ENCODE measurements at places on chromosomes 1 and 21.

DNA sequence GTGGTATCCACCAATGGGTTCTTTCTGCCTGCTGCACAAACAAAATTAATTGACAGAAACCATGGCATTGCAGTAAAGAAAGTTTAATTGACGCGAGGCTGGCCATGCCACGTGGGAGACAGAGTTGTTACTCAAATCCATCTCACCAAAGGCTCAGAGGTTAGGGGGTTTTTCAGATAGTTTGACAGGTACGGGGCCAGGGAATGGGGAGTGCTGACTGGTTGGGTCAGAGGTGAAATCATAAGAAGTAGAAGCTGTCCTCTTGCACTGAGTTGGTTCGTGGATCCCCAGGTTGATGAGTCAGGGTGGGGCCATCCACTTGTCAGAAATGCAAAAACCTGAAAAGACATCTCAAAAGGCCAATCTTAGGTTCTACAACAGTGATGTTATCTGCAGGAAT, 941 bp upstream of the TBCE start:
- DNase-seq, result no peak

- DNase-seq, result no peak
Observed at GRCh38 chr1:44261171-44261817, 48.0 kb downstream of the DMAP1 start.

- no peak for DNase-seq
Observed at GRCh38 chr21:28325618-28326017, 667.1 kb downstream of the LTN1 start.

DNA sequence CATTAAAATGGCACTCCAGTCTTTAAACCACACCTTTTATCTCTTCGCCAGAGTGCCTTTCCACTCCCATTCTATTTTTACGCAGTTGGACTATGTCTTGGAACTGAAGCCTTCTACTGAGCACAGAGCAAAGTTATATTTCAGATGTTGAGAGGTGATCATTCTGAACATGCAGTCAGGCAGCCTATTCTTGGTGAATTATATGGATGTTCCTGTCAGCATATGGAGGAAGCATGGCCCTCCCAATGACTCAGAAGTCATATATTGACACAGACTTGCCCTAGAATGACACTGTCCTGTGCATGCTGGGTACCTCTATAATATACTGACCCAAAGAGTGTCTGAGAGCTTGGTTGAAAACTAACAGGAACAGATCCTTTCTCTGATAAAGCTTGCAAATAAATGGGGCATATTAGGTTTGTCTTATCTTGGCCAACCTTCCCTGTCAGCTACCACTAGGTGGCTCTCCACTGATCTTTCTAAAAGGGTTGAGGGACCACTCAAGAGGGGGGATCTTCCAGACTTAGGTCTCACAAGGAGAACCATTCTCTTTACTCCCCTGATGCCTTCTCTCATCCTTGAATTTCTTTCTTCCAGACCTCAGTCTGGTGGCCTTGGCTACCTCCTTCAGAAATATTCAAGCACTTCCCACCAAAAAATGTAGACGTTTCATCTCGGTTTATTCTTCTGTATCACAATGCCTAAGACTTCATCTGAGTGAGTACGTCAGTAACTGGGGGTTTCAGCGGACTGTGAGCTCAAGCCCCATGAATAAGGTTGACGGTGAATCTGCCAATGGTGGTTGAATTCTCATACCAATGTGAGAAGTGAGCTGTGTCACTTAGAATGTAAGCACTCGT, 11.8 kb upstream of the ALG14 start:
- peak; percentile 27 for DNase-seq

GRCh38 chr1:12615865-12616708, 1.9 kb downstream of the DHRS3 start:
- DNase-seq, result no peak

- DNase-seq, result no peak
Observed at GRCh38 chr1:185566995-185567394, 167.2 kb upstream of the HMCN1 start.

DNA sequence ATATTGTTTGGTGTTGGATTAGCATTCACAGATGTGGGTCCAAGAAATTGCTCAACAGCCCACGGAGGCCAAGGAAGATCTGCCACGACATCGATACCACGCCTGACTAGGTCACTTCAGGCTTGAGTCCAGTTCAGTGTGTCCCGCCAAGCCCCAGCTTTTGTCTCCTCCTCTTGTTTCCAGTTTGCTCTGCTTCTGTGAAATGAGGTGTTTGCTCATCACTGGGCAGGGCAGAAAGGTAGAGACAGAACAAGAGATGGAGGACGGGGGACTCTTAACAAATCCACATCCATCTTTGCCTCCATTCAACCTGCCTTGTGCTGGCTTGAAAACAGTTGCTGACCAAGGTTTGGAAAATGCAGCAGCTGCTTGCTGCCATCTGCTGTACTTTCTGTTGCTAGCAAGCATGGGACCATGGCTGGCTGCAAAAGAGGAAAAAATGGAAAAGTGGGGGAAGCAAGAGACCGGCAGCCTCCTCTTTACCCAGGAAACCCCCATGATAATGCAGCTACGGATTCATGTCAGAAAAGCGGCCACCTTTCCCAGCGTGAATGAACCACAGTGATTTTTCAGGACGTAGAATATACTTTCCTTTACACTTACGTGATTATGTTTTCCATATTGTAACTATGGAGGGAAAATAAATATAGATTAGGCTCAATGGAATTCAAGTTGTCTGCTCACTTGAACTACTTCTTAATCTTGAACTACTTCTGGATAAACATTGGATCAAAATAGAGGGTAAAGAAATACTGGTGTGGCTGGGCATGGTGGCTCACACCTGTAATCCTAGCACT, 80.2 kb upstream of the GREM2 start:
- no peak for DNase-seq

- no peak for DNase-seq
Observed at GRCh38 chr21:36864974-36865373, 101.5 kb downstream of the HLCS start.

- DNase-seq, result no peak
Observed at GRCh38 chr1:245776694-245777332, 622.0 kb downstream of the KIF26B start.
